Liver (tissue), 10 donors: ENCODE measurements at places on chromosomes 4 and X.
A peak's percentile ranks its signal among the peaks of the same experiment; 100 is the strongest.

DNA sequence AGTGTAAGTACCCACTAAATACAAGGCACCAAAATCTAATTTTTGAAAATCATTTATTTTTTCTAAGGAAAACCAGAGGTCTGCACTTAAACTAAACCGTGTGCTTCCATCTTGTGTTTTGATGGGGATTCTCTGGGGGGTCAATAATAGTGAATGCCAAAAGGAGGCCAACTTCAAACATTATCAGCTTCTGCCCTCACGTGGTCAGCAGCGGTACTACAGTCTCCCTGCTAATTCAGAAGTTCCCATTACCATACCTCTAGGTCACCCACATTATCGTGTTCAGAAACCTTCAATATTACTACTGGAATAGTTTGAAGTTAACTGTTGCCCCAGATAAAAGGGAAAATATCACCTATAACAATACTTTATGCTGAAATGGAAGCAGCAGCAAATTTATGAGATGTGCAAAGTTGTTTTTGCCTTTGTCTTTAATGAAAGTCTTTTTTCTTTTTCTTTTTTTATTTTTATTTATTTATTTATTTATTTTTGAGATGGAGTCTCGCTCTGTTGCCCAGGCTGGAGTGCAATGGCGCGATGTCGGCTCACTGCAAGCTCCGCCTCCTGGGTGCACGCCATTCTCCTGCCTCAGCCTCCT is 17.3 kb downstream of the CTPS2 start:
- H3K4me1 ChIP-seq: peaks cover 3% of the 10 kb centered on the region
- H3K4me3 ChIP-seq: no peak overlapping the region
- peak; percentile 73 for DNase-seq

DNA sequence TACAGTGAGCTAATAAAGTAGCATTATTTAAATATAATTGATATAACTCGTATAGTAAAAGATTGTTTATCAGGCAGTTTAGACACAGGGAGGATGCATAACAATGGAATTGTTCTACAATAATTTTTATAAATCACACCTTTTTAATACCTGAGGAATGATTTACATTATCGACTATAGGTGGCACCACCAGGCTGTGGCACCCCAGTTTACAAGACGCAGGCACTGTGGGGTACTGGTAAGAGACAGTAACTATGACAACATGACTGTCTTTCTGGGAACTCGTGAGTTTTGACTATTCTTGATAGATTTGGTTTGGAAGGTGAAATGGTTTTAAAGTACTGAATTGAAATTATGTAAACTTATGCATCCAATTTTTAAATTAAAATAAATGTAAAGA is 27.1 kb upstream of the STBD1 start:
- H3K4me3 ChIP-seq: no peak overlapping the region
- H3K27me3 ChIP-seq: no peaks in the 10 kb centered on the region
- H3K27ac ChIP-seq: peak overlapping the region; percentile 27
- peaks cover 38% of the 10 kb centered on the region for H3K4me1 ChIP-seq

GRCh38 chrX:39883666-39884065 is 214.1 kb downstream of the BCOR start:
- H3K27ac ChIP-seq: no peak overlapping the region
- no peak overlapping the region for H3K4me3 ChIP-seq
- DNase-seq: no peak

DNA sequence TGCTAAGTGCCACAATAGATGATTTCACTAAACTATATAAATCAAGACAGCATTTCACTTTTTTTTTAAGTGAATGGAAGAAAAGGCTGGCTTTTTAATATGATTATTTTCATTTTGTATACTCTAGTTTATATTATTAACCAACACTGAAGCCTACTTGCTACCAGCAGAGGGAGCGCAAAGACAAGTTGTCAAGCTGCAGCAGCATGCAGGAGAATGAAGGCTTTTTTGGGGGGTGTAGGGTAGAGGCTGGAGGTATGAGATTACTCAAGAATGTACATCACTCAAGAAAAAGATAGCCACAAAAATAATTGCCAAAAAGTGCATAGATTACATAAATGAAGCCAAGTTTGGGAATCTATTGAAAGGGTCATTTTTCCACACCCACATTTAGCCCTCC is 519.5 kb downstream of the FGF13 start:
- H3K36me3 ChIP-seq: no peaks in the 10 kb centered on the region
- DNase-seq: no peak
- H3K27ac ChIP-seq: no peak overlapping the region
- no peaks in the 10 kb centered on the region for H3K27me3 ChIP-seq
- H3K4me3 ChIP-seq: no peak overlapping the region

- peaks cover 18% of the 10 kb centered on the region for H3K4me1 ChIP-seq
- H3K27me3 ChIP-seq: peaks cover 5% of the 10 kb centered on the region
- H3K36me3 ChIP-seq: no peaks in the 10 kb centered on the region
- H3K4me3 ChIP-seq: peak overlapping the region; percentile 30
Measured at GRCh38 chr4:54227256-54228055, 1.6 kb upstream of the PDGFRA start.

- no peak overlapping the region for H3K27ac ChIP-seq
- H3K36me3 ChIP-seq: no peaks in the 10 kb centered on the region
- H3K4me1 ChIP-seq: no peaks in the 10 kb centered on the region
Measured at GRCh38 chrX:153744210-153745066, 19.6 kb upstream of the PLXNB3 start.

GRCh38 chr4:179486570-179487335 is 2044.5 kb upstream of the AGA start:
- no peak for DNase-seq
- no peaks in the 10 kb centered on the region for H3K27me3 ChIP-seq
- no peak overlapping the region for H3K4me3 ChIP-seq

- DNase-seq: peak; percentile 35
- H3K27ac ChIP-seq: peak overlapping the region; percentile 50
- H3K27me3 ChIP-seq: no peaks in the 10 kb centered on the region
- peaks cover 2% of the 10 kb centered on the region for H3K36me3 ChIP-seq
- peaks cover 13% of the 10 kb centered on the region for H3K4me1 ChIP-seq
Measured at GRCh38 chrX:154056770-154057241, 37.1 kb upstream of the IRAK1 start.

- no peaks in the 10 kb centered on the region for H3K4me1 ChIP-seq
- DNase-seq: no peak
- H3K27me3 ChIP-seq: peaks cover 5% of the 10 kb centered on the region
- H3K27ac ChIP-seq: no peak overlapping the region
- no peaks in the 10 kb centered on the region for H3K36me3 ChIP-seq
- no peak overlapping the region for H3K4me3 ChIP-seq
Measured at GRCh38 chrX:79366556-79366872, 620 bp downstream of the ITM2A start.

- no peaks in the 10 kb centered on the region for H3K27me3 ChIP-seq
- no peak overlapping the region for H3K27ac ChIP-seq
- peaks cover 3% of the 10 kb centered on the region for H3K36me3 ChIP-seq
- no peak for DNase-seq
- no peaks in the 10 kb centered on the region for H3K4me1 ChIP-seq
Measured at GRCh38 chrX:111756486-111756885, 75.5 kb downstream of the ALG13 start.

- no peak for DNase-seq
- H3K4me3 ChIP-seq: no peak overlapping the region
- no peaks in the 10 kb centered on the region for H3K27me3 ChIP-seq
- no peak overlapping the region for H3K27ac ChIP-seq
- no peaks in the 10 kb centered on the region for H3K36me3 ChIP-seq
- H3K4me1 ChIP-seq: no peaks in the 10 kb centered on the region
Measured at GRCh38 chr4:72468904-72469502, 100.0 kb downstream of the ADAMTS3 start.

DNA sequence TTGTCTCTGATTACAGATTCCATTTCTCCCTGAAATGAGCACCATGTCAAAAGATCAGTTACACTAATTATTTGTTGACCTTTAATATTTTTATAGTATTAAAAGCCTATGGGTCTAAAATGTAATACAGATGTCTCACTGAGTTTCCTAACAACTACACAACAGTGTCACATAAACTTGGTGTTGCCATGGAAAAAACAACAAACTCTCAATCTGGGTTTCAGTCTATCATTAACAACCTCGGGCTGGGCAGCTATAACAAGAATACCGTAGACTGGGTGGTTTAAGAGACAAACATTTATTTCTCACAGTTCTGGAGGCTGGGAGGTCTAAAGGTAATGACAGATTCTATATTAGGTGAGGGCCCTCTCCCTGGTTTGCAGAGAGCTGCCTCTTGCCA is 407.1 kb downstream of the HNRNPD start:
- DNase-seq: no peak
- no peak overlapping the region for H3K4me3 ChIP-seq

DNA sequence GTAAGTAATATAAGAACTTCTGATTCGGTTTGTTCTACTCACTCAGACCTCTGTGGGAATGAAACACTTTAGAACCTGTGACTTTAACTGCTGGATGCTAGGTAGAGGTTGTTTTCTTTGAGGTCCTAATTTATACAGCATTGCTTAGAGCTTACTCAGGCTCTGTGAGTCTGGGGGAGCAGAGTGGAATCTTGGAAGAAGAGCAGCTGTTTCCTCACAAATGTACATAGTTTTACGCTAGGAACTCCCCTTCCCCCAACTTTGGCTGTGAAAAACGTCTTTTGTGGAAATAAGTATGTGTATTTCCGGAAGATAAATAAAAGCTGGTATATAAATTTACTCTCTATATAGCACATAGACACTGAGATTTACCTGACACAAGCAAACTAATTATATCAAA is 141.4 kb downstream of the NAA11 start:
- no peaks in the 10 kb centered on the region for H3K36me3 ChIP-seq
- no peaks in the 10 kb centered on the region for H3K4me1 ChIP-seq
- H3K27ac ChIP-seq: no peak overlapping the region
- no peaks in the 10 kb centered on the region for H3K27me3 ChIP-seq
- DNase-seq: no peak
- H3K4me3 ChIP-seq: no peak overlapping the region

DNA sequence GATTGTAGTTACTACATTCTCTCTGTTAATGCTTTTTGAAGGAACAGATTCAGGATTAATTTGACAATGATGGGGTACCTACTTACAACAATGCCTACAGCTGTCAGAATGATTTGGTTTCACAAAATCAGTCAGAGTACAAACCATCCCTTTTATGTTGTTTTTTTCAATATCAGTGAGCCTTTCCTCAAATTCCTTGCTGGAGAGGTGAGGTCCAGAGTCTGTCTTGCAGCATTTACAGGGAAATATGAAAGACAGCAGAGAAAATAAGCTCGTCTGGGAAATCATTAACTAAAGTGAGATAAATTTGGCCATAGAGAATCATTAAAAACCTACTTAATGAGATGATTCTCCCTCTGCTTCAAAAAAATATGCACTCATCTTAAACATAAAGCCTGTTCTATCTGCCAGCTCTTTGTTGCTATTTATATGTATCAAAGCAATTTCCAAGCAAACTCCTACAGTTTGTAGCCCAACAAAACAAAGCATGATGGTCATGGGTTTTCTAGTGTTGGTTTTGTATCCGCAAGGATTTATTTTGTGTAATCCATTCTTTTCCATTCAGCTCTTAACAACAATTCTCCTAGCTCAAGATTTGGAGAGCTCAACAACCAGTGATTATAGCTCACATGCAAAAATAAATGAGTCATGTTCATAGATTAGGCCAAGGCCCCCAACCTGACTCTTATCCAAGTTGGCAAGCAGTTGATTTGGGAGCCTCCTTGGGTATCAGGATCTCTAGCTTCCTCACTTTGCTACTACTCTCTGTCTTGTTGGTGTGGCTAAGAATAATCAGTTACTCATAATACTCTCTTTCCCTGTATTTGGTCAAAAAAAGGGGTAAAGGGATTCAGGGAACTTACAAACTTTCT is 222.6 kb downstream of the ENOX2 start:
- H3K4me3 ChIP-seq: no peak overlapping the region
- H3K36me3 ChIP-seq: no peaks in the 10 kb centered on the region
- no peaks in the 10 kb centered on the region for H3K27me3 ChIP-seq

DNA sequence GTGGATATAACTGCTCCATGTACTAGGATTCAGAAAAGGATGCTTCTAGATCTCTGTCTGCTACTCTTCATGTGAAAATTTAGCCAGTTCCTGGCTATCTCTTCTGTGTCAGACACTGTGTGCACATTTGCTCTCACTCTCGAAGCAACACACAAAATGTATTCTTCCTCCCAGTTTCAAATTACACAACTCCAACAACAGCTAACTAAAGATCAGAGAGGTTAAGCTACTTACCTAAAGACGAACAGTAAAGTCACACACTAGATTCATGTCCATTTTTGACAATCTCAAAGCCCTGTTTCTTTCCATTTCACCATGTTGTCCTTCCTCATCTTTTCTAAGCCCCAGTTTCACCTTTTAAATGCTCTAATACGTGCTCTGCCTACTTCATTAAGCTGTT is 2.2 kb downstream of the CLNK start:
- H3K4me1 ChIP-seq: no peaks in the 10 kb centered on the region
- no peak overlapping the region for H3K4me3 ChIP-seq
- DNase-seq: no peak
- no peaks in the 10 kb centered on the region for H3K27me3 ChIP-seq
- H3K27ac ChIP-seq: no peak overlapping the region

- no peaks in the 10 kb centered on the region for H3K27me3 ChIP-seq
- H3K4me1 ChIP-seq: no peaks in the 10 kb centered on the region
- DNase-seq: no peak
- no peak overlapping the region for H3K27ac ChIP-seq
- no peaks in the 10 kb centered on the region for H3K36me3 ChIP-seq
Measured at GRCh38 chr4:129788486-129788885, 692.5 kb downstream of the C4orf33 start.

- no peaks in the 10 kb centered on the region for H3K4me1 ChIP-seq
- H3K36me3 ChIP-seq: no peaks in the 10 kb centered on the region
- no peak for DNase-seq
- no peak within 1 kb of the TSS for H3K27ac ChIP-seq
Measured at GRCh38 chr4:186104114-186104889, at the start of gene FAM149A. Gene FAM149A (plus strand): TSS chr4:186104704.

DNA sequence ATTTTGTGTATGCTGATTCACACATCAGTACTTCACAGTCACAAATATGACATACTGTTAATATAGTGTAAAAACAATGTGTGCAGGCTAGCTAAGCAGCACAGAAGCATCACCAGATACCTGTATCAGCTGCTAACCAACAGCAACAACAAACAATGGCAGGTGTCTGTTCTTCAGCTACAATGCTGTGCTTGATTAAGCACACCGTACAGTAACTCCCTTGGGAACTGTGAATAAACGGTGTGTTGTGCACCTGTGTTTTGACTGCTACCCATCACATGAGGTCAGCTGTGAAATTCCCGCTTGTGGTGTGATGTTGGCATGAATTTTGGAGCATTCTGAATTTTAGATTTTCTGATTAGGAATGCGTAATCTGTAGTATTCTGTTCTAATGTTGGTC is 379.7 kb upstream of the FAT1 start:
- no peak overlapping the region for H3K27ac ChIP-seq
- H3K27me3 ChIP-seq: no peaks in the 10 kb centered on the region
- no peak for DNase-seq
- H3K4me1 ChIP-seq: no peaks in the 10 kb centered on the region
- no peaks in the 10 kb centered on the region for H3K36me3 ChIP-seq
- H3K4me3 ChIP-seq: no peak overlapping the region

GRCh38 chrX:42119076-42119475 is 195.7 kb upstream of the CASK start:
- H3K27me3 ChIP-seq: no peaks in the 10 kb centered on the region
- no peak overlapping the region for H3K4me3 ChIP-seq
- DNase-seq: no peak
- H3K4me1 ChIP-seq: no peaks in the 10 kb centered on the region
